ENCODE measurements at places on chromosomes 13 and 19.

GRCh38 chr13:52348983-52349780 lies 56.8 kb downstream of the THSD1 start:
- DNase-seq: no peak

DNA sequence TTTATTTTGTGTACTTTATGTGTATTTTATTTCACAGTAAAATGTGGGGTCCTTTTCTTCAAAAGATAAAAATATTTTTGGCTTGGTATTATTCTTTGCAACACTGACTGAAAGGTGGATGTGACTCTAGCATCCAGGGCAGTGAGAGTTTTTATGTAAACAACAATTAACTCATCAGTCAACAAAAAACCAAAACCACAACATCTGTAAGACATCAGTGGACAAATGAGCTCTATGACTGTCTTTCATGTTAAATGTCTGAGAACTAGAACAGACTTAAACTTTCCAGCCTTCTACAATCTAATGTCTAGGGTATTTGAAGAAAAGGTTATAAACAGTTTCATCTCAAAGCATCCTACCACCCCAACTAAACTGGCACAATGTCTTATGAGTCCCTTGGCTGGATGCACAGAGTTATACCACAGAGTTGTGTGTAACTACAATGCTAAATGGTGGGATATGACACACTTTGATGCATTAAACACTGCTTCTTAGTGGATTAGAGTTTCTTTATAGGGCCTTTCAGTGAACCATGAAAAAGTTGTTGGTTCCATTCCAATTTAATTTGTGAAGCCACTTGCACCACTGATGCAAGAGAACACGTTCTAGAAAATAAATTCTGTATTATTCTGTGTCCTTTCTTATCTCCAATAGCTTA lies 544.2 kb upstream of the KLF12 start:
- no peak for DNase-seq

GRCh38 chr19:46125447-46125846 lies 959 bp upstream of the IGFL3 start:
- no peak for DNase-seq

GRCh38 chr13:72163678-72164077 lies 296.7 kb upstream of the DACH1 start:
- DNase-seq: no peak

GRCh38 chr19:34943861-34944573 lies 17.3 kb downstream of the ZNF30 start:
- no peak for DNase-seq

GRCh38 chr19:48805452-48805851 lies 5.4 kb downstream of the BCAT2 start:
- no peak for DNase-seq

DNA sequence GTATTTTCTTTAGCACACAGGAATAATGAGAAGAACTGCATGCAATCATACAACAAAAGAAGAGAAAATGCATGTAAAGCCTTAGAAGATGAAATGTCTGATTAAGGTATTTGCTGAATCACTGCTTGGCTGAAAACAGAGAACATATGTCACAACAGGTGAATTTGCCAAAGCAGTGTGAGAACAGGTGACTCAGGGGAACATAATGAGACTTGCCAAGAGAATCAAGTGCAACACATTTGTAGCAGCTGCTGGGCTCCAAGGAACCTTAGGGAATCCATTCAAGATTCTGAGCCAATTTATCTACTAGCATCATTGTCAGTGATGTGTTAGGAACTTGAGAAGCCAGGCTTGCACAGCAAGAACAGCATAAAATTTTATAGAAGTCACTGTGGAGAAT lies 273.1 kb downstream of the PCDH20 start:
- no peak for DNase-seq

GRCh38 chr19:11475861-11476260 lies 5.0 kb downstream of the ELAVL3 start:
- DNase-seq: no peak

DNA sequence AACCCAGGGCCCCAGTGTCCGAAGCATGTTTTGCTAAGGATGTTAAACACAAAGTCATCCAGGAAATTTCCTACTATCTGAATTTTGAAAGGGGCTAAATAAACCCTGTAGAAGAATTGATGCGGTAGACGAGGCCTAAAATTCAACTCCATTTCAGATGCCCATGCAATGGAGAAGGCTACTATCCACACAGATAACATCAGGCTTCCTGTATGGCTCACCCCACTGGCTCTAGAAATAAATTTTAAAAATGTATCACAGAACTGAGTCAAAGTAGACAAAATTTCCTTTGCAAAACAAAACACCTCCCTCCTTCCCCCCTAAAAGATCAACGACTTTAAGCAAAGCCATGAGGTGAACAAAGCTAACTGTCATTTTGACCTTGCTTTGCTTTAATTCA lies 188.4 kb downstream of the ABCC4 start:
- no peak for DNase-seq
